ENCODE measurements at places on chromosomes 5 and 9.

- DNase-seq: no peak
Measured at GRCh38 chr5:107483231-107484024, 187.3 kb downstream of the EFNA5 start.

GRCh38 chr5:54329731-54330709, 19.6 kb upstream of the ARL15 start:
- DNase-seq: no peak

DNA sequence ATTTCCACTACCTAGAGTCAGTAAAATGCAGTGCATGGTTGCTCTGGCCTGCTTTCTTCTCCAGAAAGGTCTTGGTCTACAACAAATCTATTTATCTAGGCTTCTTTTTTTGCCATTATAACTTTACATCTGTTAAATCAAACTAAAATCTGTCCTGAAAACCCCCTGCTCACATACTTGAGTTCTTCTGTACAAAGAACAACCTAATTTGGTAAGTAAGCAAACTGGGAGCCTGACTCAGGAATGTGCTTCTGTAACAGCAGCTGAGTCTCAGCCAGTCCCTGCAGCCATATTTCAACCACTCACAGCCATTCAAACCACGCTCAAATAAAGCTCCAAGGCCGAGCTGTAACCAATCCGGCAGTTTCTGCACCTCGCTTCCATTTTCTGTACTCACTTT, 95.8 kb downstream of the PLPP1 start:
- DNase-seq: no peak

DNA sequence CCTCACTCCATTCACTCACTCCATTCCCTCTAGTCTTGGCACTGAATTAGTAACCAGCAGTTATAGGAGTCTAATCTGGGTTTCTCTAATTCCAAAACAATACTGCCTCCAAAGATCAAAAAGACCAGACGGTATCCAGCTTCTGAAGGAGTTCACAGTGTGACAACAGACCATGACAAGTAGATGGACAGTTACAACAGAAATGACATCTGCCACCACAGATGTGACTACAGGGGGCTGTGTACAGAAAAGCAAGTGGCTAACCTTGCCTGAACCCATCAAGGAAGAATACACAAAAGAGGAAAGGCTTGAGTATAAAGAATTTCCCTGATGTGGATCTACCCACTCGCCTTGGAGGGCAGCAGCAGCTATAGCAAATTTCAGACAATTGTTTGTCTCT, 112.4 kb downstream of the ACTL7B start:
- no peak for DNase-seq

- no peak for DNase-seq
Measured at GRCh38 chr9:1337169-1337568, 287.0 kb downstream of the DMRT2 start.

DNA sequence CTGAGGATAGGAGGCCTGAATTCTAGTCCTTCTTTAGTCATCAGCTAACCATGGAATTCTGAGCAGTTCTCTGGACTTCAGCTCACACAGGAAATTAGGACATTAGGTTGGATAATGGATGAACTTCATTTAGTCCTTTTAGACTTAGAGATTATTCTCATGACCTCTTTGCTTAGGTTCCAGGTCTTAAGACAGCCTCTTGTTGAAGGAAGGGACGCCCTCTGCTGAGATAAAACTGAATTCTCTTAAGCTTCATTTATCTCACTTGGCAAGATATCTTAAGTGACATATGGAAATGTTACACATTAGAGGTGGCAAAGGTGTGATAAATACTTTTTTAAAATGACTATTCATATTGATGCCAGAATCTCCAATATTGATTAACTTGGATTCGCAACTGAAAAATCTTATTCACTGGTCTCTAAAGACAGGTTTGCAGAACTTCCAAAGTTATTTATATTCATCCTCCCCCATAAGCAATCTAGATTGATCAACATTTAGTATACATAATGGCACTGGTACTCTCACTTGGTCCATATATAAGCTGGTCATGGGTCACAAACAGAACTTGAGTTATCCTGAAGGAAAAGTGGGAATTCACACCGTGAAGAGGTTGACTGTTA, 16.9 kb upstream of the ZNF366 start:
- DNase-seq: no peak

DNA sequence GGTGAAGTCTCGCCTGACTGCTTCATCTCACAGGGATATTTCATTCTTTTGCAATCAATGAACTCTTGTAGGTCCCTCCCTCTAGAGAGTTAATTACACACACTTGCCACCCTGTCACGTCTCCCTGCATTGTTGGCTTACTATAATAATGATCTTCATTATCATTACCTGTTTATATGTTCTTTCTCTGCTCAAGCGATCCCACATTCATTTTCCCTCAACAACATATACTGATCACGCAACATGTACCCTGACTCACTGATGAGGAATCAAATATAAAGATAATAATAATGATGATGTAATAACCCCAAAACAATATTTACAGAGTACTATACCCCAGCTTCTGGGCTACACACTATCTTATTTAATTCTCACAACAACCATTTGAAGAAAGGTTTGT, 88.5 kb downstream of the FEM1C start:
- DNase-seq: no peak

- DNase-seq: no peak
Measured at GRCh38 chr9:92960561-92961290, 13.4 kb downstream of the FGD3 start.

GRCh38 chr9:75891277-75891741, 836 bp downstream of the PCSK5 start:
- no peak for DNase-seq

DNA sequence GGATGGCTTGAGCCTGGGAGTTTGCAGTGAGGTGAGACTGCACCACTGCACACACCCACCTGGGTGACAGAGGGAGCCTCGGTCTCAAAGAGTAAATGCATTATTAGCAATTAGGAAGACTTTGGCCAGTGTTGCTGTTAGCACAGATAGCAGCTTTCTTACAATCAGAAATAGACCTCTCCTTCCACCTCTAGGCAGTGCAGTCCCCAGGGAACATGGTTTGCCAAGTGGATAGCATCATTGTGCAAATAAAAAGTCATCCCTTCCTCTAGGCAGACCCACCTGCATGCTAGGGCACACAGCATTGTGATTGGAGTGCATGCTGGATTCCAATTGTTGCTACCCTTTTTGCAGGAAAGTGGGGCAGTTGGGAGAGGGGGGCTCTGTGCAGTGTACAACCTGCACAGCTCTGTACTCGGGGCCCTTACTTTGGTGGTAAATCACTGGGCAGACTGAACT, 77.9 kb upstream of the KLF9 start:
- DNase-seq: no peak

DNA sequence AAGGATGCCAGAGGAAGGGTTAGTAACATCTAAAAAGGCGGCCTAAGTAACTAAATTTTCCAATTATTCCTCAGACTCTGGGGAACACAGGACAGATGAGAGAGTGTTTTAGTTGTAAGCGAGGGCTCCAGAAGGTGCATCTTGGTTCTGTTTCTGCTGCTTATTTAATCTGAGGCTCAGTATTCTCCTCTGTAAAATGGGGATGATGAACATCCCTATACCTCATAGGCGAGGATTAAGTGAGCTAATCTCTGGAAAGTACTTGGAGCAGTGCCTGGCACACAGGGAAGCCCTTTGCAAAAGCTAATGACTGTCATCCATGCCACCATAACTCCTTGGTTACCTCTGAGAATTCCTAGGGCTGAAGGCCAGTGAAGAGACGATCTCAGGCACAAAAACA, 59.0 kb downstream of the SHB start:
- DNase-seq: no peak

- no peak for DNase-seq
Measured at GRCh38 chr9:90514877-90515276, 127.7 kb downstream of the DIRAS2 start.

- DNase-seq: peak; percentile 65
Measured at GRCh38 chr9:111983484-111983908, 86.9 kb downstream of the UGCG start.

DNA sequence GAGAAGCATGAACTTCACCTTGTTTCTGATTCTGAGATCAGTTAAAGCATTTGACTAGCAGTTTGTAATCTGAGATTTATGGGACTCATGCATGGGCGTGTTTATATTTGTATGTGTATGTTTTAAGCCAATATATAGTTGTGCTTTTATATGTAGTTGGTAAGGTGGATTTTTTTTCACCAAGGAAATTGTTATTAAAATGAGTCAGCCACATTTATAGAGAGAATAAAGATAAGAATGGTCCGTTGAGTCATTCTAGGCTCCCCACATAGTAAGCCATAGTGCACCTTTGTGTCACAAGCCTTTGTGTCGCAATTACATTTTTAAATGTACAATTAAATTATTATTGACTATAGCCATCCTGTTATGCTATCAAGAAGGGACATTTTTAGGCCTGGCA, 89.0 kb downstream of the NLN start:
- DNase-seq: no peak

DNA sequence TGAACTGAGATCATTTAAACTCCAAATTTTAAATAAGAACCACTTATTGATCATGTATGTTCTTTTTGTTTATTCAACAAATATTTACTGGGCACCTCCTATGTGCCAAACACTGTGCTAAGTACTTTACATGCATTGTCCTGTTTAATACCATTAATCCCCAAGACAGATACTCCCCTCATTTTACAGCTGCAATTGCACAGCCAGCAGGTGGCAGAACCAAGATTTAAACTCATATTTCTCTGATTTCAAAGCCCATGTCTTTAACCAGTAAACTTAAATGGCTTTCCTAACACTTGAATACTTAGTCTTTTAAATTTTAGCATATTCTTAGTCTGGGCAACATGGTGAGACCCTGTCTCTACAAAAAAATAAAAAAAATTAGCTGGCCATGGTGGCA, 43.4 kb upstream of the KIAA1958 start:
- no peak for DNase-seq

DNA sequence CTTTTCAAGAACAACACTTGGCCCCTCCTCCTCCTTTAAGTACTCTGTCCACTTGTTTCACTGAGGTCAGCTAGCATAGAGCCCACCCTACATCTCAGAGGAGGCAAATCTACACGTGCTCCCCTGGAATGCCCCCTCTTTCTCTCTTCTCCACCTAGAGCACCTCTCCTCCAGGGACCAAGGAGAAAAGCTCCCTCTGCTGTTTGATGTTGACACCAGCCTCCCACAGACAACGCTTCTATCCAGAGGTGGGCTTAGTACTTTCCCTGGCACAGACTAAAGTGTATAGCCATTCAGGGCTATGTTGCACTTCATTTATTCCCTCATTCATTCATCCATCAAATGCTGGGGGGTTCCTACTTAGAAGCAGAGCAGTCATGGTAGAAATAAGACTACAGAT, 68.2 kb upstream of the TAF1L start:
- no peak for DNase-seq

DNA sequence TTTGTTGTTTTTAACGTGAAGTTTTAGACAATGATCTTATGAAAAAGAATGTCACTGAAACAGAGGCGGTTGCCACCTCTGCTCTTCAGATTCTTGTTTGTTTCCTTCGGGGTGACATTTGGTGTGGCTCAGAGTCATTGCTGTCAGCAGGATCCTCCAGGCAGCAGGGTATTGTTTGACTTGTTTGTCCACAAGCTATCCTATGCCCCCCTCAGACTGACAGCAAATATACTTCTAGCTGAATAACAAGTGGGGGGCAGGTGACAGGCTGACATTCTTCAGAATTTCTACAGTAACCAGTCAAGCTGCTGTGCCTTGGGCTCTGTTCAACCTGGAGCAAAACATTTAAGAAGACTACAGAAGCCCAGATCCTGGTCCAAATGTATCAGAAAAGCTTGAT, 383.3 kb downstream of the YTHDC2 start:
- no peak for DNase-seq

DNA sequence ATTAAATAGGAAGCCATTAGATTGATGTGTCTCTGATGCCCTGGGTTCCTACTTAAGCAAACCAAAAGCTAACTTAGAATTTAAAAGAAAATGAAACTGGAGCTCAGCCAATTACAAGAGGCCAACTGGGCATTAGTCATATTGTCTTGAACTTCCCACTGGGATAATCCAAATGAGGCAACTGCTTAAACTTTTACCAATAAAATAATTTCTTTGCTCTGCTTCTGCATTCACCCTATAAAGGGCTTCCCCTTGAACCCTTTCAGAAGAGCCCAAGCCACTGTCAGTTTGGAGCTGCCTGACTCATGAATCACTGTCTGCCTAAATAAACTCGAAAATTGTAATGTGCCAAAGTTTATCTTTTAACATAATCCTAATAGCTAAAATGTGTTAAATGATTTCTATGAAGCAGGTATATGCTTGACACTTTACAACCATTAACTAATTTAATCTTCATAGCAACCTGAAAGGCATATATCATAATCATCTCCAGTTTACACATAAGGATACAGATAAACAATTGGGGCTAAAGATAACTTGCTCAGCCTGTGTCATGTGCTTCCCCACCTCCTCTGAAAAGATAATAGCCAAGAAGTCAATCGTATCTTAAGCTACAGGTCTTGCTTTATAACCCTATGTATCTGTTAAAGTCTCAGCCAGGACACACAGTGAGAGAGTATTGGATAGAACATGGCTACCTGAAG, 11.5 kb downstream of the GPR150 start:
- DNase-seq: no peak

- no peak for DNase-seq
Measured at GRCh38 chr9:133121915-133122550, 993 bp upstream of the RALGDS start.

- no peak for DNase-seq
Measured at GRCh38 chr5:179371121-179371510, 25.9 kb upstream of the ADAMTS2 start.

DNA sequence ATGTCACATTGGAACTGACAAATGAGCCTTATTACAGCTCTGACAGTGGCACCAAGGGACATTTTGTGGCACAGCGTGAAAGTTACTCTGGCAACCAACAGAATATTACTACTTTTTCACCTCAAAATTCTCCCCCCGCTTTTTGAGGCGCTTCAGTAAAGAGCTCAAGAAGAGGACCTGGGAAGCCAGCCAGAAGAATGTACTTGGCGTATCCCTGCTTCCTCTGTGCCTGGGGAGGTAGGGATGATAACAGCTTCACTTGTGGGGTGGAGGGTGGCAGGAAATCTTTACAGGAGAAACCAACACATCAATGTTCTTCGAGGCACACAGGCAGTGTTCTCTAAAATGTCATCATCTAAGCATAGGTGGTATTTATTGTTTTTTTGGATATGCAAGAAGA, 624.1 kb downstream of the NR2F1-AS1 start:
- no peak for DNase-seq

DNA sequence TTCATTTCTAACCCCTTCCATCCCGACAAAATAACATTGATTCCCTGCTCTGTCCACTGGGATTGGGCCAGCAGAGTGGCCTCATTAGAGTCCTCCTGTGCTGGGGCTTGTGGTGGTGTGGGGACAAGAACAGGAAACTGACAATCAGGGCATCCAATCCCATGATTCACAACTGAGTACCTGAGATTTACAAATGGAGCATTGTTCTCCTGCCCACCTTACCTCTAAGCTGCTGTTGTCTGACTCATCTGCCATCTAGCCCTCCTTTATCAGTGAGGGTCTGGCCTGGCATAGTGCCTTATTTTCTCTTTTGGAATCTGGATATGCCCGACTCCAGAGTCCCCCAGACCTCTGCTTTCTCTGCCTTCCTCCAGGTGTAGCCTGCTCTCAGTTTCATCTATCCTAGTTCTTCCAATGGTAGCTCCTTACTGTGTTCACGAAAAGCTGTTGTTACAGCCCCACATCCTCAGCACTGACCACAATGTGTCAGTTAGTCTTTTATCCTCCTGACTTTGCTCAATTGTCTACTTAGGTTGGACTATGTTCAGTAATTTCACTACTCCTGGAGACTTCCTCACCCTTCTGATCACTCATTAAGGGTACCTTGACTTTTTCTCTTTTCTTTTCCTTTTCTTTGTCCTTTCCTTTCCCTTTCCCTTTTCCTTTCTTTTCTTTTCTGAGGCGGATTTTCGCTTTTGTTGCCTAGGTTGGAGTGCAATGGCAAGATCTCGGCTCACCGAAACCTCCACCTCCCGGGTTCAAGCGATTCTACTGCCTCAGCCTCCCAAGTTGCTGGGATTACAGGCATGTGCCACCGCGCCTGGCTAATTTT, 13.4 kb downstream of the WNT8A start:
- no peak for DNase-seq

All from germinal center (tissue), 1 donor.